ENCODE measurements at places on chromosomes 3 and 15.

DNA sequence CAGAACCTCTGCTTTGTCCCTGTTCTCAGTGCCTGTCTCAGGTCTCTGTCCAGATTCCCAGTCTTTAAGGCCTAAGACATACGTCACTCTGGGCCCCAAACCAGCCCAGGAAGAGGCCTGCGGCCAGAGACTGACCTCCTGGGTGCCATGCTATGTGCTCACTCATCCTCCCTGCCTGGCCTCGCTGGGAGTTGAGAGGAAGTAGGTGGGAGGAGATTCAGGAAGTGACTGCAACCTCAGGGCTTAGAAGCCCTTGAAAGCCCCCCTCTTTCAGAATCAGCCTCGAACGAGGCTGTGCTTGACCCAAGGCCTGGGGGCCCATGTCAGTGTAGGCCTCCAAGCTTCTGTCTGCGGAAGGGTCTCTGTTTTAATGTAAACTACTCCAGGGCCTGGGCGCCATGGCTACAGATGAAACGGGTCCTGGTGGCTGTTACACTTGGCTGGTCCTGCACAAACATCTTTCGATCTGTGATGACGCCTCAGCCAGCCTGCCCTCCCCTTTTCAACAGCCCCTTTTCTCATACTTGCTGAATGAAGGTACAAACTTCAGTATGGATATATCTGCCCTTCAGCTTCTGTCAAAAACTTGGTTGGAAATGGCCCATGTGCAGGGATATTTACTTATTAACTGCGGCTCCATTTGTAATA is 11.7 kb downstream of the RASGRF1 start:
- no peak for DNase-seq

DNA sequence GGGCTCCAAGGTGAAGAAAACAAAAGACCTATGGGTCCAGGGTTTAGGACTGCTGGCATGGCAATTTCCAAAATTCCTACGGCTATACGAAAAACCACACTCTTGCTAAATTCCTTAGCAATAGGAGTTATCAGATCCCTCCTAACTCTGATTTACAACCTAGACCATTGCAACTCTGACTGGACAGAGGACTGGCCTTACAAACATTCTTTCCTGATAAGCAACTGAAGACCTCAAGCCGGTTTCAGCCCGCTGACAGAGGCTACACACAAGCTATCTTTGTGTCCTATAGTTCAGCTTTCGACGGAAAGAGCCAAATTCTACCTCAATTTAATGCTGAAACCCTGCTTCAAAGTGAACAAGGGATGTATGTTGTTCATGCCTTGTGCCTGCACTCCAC is 38.3 kb upstream of the AGBL1 start:
- no peak for DNase-seq

DNA sequence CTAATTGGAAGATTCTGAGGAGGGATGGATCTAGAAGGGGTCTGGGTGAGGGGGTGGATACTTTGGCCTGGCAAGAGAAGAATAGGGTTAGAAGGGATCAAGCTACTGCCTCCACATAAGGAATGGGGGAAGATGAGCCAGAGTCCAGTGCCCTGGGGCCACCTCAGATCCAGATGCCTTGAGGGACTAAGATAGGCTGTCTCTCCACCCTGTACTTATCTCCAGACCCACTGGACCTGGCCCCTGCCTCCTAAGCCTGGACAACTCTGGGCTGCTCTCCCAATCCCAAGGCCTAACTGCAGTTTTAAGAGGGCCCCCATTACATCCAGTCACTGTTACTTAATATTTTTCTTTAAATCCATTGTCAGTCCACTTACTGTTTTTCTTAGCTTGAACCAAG is 2.0 kb downstream of the DVL3 start:
- no peak for DNase-seq

DNA sequence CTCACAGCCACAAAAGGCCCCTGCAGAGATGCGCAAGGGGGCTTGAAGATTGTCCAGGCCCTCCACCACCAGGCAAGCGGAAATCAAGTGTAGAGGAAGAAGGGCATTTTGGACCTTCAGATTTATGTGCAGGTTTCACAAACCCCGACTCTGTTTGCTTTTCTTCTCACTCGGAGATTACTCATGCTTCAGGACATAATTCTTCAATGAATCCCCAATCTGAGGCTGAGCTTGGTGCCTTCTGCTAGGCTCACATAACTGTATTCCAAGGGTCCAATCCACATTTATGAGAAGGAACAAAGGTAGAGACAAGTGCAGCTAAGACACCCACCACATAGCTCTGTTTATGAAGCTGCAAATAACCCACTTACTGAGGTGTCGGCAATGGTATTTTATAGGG is 50.6 kb upstream of the NMNAT3 start:
- DNase-seq, result no peak

- no peak for DNase-seq
Measured at GRCh38 chr3:124887177-124887931, at the start of gene ITGB5. ITGB5 (minus strand) TSS chr3:124887365; CDS start chr3:124887000, 365 bp downstream.

GRCh38 chr3:57557085-57557537 is 1.0 kb downstream of the PDE12 start:
- no peak for DNase-seq

DNA sequence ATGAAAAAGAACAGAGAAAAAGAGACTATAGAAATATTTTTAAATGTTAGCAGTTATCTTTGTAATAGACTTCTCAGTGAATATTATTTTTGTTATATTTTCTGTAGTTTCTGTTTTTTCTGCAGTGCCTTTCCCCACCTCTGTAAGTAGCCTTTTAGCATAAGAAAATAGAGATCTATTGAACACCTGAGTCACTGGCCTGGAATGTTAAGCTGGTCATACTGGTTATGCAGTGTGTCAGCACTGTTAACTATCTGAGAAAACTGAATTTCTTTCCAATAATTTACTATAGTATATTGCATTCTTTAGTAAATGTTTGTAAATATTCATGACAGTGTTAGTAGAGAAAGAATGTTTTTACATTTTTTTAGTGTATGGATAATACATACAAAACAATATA is 79.8 kb downstream of the NECTIN3 start:
- DNase-seq, result no peak

DNA sequence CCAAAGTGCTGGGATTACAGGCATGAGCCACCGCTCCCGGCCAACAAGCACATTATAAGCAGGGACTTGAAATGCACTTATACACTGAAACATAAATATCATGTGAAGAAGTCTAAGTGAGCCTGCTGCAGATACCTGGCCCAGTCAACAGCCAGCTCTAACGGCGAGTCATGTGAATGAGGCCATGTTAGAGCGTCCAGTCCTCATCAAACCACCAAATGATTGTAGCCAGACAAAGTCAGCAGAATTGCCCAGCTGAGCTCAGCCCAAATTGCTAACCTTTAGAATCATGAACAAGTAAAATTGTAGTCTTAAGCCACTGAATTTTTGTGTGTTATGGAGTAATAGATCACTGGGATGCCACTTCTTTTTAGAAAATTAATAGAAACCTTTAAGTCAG is 37.8 kb upstream of the UACA start:
- no peak for DNase-seq

DNA sequence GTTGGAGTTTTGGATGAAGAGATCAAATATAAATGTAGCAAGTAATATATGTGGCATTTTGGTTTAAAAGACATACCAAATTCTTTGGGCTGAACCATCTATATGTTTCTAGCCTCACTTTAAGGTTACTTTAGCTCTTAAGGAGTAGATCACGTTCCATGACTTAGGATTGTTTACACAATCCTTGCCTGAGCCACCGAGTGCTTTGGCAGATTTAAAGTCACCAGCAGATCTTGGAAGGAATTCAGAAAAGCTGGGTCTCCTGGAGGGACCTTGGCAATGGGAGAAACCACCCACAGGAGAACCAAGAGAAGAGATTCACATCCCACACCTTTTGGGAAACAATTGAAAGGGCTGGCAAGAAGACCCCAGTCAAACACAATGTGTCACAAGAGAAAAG is 54.5 kb downstream of the TM4SF18 start:
- no peak for DNase-seq

DNA sequence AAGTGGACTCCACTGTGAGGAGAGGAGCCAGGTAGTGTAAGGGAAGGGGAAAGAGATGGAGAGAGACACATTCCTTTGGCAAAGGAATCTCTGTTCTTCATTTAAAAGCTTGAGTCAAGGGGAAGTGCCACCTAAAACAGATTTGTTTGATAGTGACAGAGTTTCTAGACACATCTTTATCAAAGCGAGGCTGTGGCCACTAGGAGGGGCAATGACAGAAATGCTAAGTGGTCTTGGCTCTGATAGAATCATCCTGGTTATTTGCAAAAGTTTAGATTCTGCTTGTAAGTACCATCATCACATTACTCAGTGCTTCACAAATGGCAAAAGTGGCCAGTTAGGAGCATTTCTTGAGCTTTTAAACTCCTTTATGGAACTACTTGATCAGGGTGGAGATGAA is 261.4 kb downstream of the CNTN3 start:
- DNase-seq, result no peak

DNA sequence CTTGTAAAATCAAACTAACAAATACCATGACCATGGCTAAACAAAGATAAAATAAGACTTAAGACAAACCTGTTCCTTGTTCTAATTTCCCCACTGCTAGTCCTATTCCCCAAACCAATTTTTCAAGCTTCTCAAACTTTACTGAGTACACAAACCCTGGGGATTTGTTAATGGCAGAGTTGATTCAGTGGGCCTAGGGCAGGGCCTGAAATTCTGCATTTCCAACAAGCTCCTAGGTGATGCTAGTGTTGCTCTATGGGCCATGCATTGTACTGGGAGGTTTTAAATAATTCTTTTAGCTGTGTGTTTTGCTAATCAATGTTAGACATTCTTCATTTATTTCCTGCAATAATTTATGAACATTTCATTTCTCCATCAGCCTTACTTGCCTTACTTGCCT is 13.3 kb upstream of the CCR9 start:
- DNase-seq, result no peak

DNA sequence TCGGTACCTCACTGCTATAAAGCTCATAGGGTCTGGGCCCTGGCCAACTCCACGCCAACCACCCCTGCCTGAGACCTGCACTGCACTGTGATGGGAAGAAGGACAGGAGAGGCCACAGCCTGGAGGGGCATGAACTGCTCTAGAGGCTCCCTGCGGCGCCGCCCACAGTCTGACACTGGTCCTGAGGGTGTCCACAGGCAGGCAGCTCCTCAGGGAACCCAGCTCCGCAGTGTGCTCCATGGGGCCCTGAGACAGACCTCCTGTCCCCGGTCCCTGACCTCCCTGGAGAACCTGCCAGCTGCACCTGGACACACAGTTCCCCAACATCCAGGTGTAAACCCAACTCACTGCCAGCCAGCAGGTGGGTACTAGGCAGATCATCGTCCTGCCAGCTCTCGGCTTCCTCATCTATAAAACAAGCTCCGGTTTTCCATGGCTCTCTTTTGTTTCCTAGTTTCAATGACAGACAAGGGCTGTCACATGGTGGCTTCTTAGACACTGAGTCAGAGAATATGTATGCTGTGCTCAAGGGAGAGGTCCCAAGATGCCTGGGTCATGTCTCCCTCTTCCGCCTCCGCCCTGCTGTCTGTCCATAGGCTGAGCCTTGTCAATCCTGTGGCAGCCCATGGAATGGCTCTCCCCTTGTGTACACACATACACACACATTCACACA is 5.1 kb upstream of the HAPLN3 start:
- DNase-seq, result no peak

DNA sequence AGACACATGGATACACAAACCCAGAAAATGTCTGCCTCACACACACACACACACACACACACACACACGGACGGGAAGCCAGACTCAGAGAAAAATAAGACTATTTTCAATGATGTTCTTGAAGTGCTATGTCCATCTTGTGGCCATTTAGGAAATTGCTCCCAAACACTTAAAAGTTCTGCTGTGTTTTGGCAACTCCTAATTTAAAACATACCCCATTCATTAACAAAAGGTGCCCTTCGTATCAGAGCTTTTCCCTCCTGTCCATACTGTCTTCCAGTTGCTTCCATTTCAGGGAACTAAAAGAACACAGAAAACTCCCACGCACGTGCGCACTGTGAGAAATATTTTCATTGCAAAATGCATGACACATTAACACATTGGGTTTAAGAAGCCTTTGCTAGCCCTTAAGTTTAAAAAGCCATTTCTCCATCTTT is 44.6 kb downstream of the SLC12A1 start:
- DNase-seq, result no peak

- DNase-seq, result no peak
Measured at GRCh38 chr3:12041446-12042041, 37.4 kb downstream of the SYN2 start.

- DNase-seq, result no peak
Measured at GRCh38 chr3:65666448-65667091, 372.1 kb downstream of the MAGI1 start.

- DNase-seq, result no peak
Measured at GRCh38 chr3:139737682-139738361, 60.0 kb upstream of the NMNAT3 start.

DNA sequence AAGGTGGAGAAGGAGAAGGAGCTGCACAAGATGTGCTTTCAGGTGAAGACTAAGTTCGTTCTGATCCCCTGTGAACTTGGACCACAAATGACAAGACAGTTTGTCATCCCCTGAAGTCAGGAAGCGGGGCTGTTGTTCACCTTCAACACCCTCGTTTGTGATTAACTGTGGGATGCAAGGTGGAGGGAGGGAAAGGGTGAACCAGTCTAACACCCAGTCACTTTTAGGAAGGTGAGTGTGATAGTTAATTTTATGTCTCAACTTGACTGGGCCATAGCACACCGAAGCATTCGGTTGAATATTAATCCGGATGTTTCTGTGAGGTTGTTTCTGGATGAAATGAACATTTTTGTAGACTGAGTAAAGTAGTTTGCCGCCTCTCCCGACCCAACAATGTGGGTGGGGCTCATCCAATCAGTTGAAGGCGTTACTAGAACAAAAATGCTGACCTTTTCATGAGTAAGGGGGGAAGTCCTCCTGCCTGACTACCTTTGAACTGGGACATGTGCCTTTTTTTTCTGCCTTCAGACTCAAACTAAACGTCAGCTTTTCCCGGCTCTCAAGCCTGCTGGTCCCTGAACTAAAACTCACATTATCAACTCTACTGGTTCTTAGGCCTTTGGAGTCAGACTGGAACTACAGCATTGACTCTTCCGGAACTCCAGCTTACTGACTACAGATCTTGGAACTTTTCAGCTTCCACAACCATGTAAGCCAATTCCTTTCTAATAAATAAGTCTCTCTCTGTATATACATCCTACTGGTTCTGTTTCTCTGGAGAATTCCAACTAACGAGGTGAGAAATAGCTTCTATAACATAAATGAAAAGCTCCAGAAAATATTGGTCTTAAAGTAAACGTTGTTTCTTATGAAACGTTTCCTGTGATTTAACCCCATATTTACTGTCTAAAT is 264.0 kb upstream of the SLITRK3 start:
- no peak for DNase-seq

DNA sequence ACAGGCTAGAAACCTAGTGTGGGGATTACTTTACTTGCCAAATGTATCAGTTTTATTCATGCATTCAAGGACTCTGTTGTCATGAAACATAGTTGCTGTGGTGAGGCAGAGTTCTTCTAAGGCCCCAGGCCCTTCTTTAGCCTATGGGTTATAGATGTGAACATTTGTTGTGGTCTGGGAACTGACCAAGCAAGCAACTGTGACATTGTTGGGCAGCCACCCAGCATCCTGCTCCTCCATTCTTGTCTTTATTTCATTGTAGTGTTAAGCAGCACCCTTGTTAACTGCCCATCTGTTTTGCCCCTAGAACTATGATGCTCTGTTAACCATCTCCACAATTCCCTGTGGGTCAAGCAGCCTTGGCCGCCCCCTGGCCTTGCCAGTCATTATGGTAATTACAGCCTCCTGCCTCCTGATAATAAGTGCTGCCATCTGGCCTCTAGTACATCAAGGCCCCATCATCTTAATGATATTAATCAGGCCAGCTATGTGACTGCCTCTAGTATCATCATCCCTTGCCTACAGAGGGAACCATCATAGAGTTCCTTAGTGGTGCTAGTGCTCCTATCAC is 12.2 kb upstream of the IFT57 start:
- no peak for DNase-seq

GRCh38 chr3:63654211-63654610 is 1.7 kb downstream of the SNTN start:
- no peak for DNase-seq
